ENCODE measurements at places on chromosomes 3 and 15.
A peak's percentile ranks its signal among the peaks of the same experiment; 100 is the strongest.

GRCh38 chr3:12924437-12924836, 83.1 kb upstream of the RPL32 start:
- DNase-seq, result no peak

GRCh38 chr15:97981058-97981457, 20.6 kb downstream of the ARRDC4 start:
- no peak for DNase-seq

DNA sequence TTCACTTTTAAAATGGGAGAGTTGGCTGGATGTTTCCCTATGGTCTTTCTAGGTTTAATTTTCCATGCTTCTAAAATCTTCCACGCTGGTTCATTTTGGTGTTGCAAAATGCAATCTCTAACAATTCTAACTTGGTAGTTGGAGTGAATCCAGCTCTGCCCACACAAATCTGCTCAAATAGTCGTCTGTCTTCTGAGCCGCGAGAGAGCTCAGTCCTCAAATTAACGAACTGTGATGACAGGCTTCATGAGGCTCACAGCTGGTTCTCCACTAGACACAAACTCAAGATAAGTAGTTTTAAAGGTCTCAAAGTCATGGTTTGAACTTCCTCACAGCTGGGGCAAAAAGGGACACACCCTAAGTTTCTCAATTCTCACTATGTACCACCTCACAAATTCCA, 178.6 kb upstream of the LYSMD4 start:
- peak; percentile 1 for DNase-seq

DNA sequence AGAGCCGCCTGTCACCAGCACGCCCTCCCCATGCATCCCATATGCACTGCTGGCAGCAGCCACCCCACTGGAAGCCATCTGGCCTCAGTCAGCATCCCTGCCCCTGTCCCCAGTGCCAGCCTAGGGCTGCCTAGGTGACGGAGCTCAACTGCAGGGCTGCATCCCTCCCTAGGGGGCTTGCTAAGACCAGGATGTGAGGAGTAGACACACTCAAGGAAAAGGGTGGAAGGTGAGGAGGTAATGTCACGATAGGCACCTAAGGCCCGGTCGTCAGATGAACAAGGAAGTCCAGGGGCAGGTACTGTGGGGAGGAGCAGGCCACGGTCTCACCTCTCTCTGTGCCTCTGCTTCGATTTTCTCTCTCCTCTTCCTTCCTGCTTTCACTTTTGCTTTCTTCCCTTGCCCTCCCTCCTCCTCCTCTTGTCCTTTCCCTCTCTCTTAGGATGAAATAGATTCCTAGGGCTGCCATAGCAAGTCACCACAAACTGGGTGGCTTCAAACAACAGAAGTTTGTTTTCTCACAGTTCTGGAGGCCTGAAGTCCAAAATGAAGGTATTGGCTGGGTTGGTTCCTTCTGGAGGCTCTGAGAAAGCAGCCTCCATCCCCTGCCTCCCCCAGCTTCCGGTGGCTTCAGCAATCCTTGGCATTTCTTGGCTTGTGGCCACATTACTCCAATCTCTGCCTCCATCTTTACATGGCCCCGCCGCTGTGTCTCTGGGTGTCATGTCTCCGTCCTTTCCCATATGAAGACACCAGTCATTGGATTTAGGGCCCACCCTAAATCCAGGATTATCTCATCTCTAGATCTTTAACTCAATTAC, 298.3 kb downstream of the SHQ1 start:
- DNase-seq, result no peak

DNA sequence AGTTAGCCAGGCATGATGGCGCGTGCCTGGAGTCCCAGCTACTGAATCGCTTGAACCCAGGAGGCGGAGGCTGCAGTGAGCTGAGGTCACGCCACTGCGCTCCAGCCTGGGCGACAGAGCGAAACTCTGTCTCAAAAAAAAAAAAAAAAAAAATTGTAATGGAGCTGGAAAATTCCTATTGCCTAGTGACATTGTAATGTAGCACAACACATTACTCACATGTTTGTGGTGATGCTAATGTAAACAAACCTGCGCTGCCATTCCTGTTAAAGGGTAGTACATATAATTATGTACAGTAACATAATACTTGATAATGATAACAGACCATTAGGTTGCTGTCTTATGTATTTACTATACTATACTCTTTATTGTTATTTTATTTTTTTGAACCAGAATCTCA, 39.1 kb downstream of the KNL1 start:
- DNase-seq, result peak; percentile 4

DNA sequence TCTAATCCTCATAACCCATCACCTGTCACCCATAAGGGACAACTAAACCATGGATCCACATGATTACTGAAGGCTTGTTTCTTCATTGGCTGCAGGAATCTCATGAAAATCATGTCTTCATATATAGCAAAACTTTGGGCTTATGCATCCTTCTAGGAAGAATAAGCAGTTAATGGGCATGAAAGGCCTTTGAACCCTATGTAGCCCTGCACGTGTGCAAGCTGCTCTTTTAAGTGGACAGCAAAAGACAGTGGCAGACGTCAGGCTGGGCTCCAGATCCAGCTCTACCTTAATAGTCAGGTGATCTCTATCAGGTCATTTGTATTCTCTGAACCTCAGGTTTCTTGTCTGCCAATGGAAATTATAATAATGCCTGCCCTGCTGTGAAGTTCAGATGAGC, 18.9 kb downstream of the CYP19A1 start:
- DNase-seq, result no peak

DNA sequence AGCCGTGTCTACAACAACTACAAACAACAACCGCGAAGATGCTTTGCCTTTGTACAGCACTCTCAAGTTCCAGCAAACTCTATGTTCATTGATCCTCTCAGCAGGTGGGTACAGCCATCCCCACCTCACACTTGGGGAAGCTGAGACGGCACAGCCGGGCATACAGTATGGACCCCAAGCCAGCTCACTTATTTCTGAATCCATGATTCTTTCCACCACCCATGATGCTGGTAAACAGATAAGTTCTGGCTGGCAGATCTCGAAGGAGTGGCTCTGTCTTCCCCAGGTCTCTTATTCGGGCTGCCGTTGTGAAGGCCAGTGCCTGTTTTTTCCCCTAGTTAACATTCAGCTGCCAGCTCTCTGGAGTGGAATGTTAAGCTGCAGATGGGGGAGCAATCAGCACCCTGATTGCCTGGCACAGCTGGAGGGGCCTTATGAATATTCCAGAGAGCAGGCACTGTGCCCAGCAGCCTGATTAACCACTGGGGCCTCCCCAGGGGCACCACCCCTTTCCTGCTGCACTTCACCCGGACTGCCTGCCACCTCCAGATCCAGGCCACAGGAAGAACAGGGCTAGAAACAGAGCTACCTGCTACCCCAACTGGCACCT, 73.2 kb downstream of the CORO2B start:
- no peak for DNase-seq
